ELF-1 (cell line): ENCODE measurements at places on chromosomes 11 and 22.

DNA sequence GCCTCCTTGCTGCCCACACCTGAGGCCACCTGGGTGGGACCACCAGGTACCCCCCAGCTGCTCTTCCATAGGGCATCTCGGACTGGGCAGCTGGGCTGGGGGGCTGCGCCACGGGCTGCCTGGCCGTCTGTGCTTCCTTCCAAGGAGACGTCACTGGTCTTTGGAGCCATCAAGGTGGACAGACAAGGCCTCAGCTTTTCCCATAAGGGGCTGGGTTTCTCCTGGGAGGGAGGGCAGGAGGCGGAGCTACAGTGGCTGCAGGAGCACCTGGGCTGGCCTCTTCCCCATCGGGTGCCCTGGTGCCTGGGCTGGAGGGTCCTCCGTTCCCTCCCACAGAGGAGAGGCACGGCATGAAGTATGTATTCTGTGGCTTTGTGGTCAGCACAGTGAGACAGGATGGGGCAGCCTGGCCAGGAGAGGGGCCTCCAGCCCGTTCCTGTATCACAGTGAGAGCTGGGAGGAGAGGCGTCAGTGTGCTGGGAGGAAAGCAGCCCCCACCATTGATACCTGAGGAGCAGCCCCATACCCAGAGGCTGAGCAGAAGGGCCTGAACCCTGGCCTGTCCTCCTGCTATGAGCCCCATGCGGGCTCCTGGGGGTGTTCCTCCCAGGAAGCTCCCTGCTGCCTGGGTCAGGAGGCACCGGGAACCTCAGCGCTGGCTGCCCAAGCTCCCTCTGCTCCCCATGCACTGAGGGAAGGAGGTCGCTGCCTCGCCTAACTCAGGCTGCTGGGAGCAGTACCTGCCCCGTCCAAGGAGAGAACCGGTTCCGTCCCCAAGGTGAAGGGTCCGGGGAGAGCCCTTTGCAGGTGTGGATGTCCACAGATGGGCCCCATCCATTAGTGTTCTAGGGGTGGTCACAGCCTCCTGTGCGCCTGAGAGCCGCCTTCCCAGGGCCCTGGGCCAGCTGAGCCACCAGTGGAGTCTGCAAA lies 1075.0 kb downstream of the BRD1 start:
- no peak for DNase-seq

- no peak for DNase-seq
These were observed 52.7 kb downstream of the SMIM38 start for GRCh38 chr11:69208190-69209037.

DNA sequence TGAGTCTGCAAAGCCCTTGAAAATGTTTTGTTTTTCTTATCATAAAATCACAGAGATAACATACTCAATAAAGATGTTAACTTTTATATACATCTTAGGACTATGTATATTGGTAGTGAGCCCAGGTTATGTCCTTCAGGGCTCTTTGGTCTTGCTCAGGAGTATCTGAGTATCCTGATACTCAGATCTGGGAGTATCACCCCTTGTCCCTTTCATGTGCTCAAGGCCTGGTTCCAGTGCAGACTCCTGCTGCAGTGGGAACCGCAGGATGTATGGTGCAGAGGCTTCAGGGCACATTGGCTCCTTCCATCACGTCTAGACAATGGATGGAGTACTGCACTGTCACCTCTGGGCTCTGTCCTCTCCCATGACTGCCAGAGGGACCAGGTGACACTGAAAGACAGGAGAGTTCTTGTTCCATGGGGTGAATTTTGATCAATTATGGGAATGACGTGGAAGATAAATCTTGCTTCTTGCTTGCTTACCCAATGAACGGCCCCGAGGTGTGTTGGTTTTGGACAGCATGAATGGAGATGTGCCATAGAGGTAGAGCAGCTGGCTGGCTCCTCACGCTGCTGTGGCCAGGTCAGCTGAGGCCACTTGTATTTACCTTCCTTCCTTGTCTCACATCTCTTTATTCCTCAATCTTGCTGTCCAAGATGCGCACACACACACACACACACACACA lies 215.5 kb downstream of the ARHGAP42 start:
- no peak for DNase-seq

DNA sequence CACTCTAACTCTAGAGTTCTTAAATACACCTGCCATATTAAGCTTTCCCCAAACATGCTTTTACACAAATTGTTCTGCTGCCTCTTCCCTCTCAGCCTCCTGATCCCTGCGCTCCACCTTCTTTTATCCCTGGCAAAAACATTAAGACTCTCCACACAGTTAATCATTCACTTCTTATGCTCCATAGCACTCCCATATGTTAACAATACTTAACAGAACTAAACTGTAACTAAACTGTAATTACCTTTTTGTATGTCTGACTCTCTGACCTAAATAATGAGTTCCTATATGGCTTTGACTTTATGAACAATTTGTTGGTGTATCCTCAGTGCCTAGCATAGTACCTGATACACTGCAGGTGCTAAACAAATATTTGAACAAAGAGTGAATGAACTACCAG lies 71.8 kb downstream of the BTBD10 start:
- DNase-seq, result no peak

GRCh38 chr11:12120031-12121008 lies 9.9 kb downstream of the MICAL2 start:
- DNase-seq, result peak; percentile 61

DNA sequence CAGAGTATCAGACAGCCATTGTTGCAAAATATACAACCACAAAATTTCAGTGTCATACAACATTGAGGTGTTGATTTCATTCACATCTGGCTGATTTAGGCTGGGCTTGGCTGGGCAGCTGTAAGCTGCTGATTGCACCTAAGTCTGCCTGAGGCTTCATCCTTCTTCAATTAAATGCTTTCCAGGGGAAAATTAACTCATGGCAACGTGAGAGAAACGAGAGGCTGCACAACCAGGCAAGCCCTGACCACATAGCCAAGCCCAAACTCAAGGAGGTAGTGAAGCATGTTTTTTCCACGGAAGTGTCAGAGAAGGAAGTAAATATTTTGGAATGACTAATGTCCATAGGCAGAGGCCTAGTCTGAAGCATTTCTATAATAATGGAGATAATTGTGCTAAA lies 273.8 kb upstream of the ZC3H12C start:
- DNase-seq, result peak; percentile 1

GRCh38 chr11:102966011-102966410 lies 10.5 kb upstream of the MMP13 start:
- no peak for DNase-seq

GRCh38 chr11:126607776-126608541 lies 252.5 kb downstream of the ST3GAL4 start:
- peak; percentile 75 for DNase-seq

GRCh38 chr11:113505046-113505445 lies 29.8 kb upstream of the DRD2 start:
- DNase-seq, result no peak

- peak; percentile 35 for DNase-seq
These were observed 15.1 kb upstream of the AIFM3 start for GRCh38 chr22:20951932-20952380.

- DNase-seq, result no peak
These were observed 297.0 kb downstream of the CADM1 start for GRCh38 chr11:115207166-115207591.

DNA sequence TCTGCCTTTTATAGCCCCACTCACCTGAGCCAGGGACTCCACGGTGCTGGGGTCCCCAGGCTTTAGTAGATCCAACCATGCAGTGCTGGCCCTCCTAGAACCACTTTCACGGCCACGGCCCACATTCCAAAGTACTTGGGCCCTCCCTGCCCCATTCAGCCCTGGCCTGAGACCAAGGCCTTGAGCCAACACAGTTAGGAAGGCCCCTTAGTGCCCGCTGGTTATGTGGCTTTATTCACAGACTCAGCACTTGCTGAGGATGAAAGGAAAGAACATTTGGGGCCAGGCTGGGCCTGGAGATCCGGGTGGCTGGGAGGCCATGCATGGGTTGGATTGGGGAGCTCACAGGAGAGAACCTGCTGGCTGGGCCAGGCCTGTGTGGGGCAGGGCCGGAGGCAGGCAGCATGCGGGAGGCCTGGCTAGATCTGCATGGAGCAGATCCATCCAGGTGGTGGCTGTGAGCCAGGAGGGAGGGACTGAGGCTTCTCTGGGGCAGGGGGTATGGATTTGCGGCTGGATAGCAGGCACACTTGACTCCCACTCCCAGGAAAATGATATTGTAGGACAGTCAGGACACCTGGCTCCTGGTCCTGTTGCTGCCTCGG lies 12.6 kb downstream of the CHRM1 start:
- DNase-seq, result no peak

GRCh38 chr11:86500500-86501140 lies 125.9 kb downstream of the CCDC81 start:
- DNase-seq, result no peak

GRCh38 chr11:116466801-116467200 lies 306.0 kb downstream of the BUD13 start:
- no peak for DNase-seq

GRCh38 chr22:48320683-48321451 lies 1506.8 kb downstream of the BRD1 start:
- DNase-seq, result peak; percentile 19

- DNase-seq, result peak; percentile 93
These were observed 11.3 kb downstream of the DERL3 start for GRCh38 chr22:23827351-23827995.

DNA sequence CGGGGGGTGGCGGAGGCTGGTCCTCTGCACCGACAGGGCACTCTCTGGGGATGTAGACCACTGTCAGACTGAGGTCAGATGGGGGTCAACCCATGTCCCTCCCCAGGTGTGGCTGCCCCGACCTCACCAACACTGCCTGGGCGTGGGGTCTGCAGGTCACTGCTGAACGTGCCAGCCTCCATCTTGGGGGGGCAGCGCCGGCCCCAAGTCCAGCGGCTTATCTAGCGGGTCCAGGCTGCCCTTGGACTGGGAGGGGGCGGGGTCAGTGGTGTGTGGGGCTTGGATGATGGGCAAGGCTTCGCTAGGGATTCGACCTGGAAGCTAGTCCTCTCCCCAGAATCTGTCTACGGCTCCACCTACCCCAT lies 178.2 kb downstream of the IGLL1 start:
- DNase-seq, result peak; percentile 34

DNA sequence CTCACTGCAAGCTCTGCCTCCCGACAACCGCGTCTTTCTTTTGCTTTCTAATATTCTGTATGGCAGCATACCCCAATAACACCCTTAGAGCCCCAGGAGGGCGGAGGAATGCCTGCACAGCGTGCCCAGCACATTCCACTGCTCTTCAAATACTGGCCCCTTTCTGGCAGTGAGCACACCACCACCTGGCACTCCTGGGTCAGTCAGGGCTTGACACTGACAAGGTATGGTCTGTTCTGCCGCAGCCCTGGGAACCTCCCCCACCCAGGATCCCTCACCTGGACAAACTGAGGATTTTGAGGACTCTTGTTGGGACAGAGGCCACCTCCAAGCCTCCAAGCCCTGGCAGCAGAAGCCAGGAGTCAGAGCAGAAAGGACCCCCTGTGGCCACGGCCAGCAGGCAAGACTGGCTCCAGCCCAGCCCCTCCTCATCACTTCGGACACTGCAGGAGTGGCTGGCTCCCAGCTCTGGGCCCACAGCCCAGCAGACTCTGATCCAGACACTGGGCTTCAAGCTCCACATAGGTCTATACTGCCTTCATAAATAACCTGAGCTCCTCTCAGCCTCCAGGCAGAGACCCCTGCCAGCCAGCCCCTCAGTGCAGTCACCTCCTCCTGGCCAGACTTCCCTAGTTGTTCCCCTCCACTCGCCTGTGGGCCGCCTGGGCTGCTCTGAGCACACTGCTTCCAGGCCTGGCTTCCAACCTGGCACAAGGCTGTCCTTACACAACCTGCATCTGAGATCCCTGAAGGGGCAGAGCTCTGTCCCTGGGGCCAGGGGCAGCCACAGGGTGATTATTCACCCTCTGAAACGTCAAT lies 14.5 kb downstream of the CARS1 start:
- peak; percentile 19 for DNase-seq

GRCh38 chr22:21719024-21719423 lies 16.6 kb downstream of the YPEL1 start:
- DNase-seq, result no peak

GRCh38 chr11:86097980-86098379 lies 29.1 kb upstream of the PICALM start:
- DNase-seq, result no peak

GRCh38 chr22:29701155-29701999 lies 18.4 kb upstream of the CABP7 start:
- DNase-seq, result peak; percentile 76

GRCh38 chr11:83033972-83034672 lies 37.6 kb downstream of the RAB30 start:
- DNase-seq, result peak; percentile 25

DNA sequence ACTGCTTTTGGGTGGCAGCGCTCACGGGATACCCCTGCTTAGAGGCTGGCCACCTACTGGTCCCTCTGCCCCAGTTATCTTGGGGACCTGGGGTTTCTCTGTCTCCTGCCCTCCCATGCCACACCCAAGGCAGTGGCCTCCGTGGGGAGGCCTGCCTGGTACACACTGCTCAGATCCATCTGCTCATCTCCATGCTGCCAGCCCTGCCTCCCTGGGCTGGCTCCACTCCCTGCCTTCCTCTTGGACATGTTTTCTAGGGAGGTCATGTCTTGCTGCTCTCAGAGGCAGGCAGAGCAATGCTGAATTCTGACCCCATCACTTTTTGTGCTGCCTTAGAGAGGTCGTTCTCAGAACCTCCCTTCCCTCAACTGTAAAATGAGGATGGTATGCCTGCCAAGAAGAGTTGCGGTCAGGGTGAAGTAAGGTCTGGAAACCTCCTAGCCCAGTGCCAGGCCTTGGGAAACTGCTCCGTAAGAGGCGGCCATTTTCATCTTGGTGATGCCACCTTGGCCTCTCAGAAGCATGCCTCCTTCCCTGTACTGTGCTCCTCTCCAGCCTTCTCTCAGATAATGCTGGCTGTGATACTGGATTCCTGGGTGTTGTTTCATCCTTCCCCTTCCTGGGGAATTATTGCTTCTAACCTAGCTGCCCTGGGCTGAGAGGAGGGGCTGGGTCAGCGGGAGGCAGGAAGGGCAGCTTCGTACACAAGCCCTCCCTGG lies 186.4 kb upstream of the ZBED5 start:
- DNase-seq, result no peak

- DNase-seq, result no peak
These were observed 23.3 kb downstream of the KIAA0930 start for GRCh38 chr22:45217345-45217744.

DNA sequence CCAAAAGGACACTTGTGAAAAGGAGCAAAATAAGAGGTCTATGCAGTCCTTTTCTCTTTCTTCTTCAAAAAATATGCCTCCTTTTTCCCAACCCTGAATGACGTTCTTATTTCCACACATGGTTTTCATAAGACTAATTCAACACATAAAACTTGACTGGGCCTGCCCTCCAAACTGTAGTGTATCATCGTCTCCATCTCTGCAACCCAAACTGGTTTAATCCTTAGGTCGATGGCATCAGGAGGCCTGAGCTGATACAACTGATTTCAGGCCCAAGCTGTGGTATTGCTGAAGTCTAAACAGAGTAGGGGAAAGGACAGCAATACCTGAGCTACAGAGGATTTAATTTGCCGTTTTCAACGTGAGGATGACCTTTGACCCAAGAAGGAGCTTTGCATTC lies 130.0 kb upstream of the MTNR1B start:
- DNase-seq, result no peak
